ENCODE measurements at places on chromosomes 13 and 19.

DNA sequence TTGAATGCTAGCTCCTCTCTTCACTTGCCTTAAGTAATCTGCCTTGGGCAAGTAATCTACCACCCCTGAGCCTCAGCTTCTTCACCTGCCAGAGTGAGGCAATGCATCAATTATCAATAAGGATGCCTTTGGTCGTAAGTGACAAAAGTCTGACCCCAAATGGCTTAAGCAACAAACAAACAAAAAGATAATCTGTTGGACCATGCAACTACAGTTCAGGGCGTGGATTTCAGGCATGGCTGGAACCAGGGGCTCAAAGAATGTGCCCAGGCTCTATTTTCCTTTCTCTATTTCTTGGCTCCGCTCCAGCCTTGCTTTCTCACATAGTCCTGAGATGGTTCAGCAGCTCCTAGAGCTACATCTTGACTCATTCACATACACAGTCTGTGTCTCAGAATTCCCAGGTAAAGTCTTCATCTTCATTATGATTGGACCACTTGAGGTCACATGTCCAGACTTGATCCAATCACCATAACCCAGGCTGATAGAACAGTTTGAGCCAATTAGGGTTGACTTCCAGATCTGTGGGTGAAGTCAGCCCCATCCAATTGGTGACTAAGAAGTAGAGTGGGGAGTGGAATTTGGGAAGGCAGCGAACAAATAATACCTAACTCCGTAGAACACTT lies 29.6 kb downstream of the ACSBG2 start:
- H3K36me3 ChIP-seq: no peaks in the 10 kb centered on the region
- peaks cover 4% of the 10 kb centered on the region for H3K27me3 ChIP-seq
- no peak overlapping the region for H3K4me3 ChIP-seq
- DNase-seq: no peak
- H3K4me1 ChIP-seq: peaks cover 9% of the 10 kb centered on the region

- no peak overlapping the region for H3K27ac ChIP-seq
- no peak for DNase-seq
- no peaks in the 10 kb centered on the region for H3K36me3 ChIP-seq
Measured at GRCh38 chr13:20232556-20233277, 598 bp upstream of the GJB6 start.

DNA sequence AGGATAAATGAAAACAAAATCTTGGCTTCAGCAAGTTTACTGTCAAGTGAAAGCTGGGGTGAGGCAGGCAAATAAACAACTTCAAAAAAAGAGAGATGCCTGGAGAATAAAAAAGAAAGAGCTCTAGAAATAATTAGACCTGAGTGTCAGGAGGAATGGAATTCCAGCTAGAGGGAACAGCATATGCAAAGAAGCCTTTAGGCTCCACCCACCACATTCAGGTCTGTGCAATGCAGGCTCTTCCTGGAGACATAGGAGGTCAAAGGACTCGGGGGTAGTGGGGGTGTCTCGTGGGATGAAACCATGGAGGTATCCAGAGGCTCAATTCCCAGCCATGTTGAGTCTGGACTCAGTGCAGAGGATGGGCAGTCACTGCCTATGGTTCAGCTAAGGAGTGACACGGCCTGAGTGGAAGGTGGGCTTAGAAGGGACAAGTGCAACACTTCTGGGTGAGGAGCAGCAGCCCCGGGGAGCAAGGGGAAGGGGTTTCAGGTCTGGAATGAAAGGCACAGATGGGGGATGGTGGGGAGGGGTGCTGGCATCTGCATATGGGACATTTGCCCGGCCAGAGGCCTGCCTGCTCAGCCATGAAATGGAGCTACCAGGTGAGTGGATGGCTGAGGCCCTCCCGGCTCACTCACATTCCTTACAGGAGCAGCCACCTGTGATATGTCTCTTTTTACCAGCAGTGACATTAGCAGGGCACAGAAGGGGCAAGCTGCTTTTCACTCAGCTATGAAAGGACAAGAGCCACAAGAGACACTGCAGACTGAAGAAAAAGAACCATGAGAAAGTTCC lies 12.3 kb downstream of the LATS2 start:
- H3K27ac ChIP-seq: no peak overlapping the region
- no peak for DNase-seq
- no peak overlapping the region for H3K4me3 ChIP-seq

GRCh38 chr13:25231517-25231916 lies 55.8 kb downstream of the MTMR6 start:
- no peaks in the 10 kb centered on the region for H3K36me3 ChIP-seq
- no peaks in the 10 kb centered on the region for H3K4me1 ChIP-seq
- no peak overlapping the region for H3K27ac ChIP-seq
- no peak for DNase-seq

GRCh38 chr19:19403373-19403901 lies 2.0 kb upstream of the GATAD2A start:
- DNase-seq: no peak
- no peaks in the 10 kb centered on the region for H3K36me3 ChIP-seq

- no peak for DNase-seq
- H3K4me3 ChIP-seq: no peak overlapping the region
- no peak overlapping the region for H3K27ac ChIP-seq
- H3K27me3 ChIP-seq: peaks cover 8% of the 10 kb centered on the region
- H3K4me1 ChIP-seq: no peaks in the 10 kb centered on the region
Measured at GRCh38 chr13:94470126-94470525, 9.4 kb downstream of the DCT start.

DNA sequence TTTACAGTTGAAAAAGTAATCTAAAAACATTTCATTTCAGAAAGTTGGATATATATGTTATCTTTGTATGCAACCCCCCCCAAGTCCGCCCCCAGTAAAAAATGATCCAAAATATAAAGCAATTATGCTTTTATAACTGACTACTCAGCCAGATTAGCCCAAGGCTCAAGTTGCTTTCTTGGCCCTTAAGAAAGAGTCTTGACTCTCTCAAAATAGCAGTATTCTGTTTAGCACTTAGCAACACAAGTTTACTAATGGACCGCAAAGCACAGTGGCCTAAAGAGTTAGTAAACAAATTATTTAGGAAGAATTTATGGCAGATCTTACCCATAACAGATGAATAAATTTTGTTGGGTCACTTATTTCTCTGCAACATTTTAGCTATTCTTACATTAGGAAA lies 86.9 kb downstream of the ELF1 start:
- peaks cover 4% of the 10 kb centered on the region for H3K27me3 ChIP-seq
- peaks cover 29% of the 10 kb centered on the region for H3K4me1 ChIP-seq
- DNase-seq: no peak
- H3K27ac ChIP-seq: no peak overlapping the region
- no peak overlapping the region for H3K4me3 ChIP-seq

DNA sequence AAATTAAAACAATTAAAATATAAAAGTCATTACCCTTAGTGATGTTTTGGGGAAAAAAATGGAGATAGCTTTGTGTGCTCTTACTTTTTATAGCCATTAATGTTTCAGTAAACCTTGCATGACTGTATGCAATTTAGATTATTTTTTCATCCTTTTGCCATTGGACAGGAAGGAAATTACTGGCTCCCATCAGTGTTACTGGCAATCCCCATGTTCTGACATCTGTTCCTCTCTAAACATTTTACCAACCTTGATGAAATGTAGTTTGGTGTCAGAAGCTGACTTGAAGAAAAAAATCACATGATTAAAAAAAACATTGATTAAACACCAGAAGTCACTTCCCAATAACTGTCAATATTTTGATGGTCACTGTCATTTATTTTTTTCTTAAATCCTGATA lies 52.3 kb upstream of the ZNF536 start:
- peaks cover 6% of the 10 kb centered on the region for H3K27me3 ChIP-seq
- no peak overlapping the region for H3K27ac ChIP-seq
- H3K4me3 ChIP-seq: no peak overlapping the region
- no peak for DNase-seq
- H3K36me3 ChIP-seq: no peaks in the 10 kb centered on the region

- H3K36me3 ChIP-seq: no peaks in the 10 kb centered on the region
- H3K27ac ChIP-seq: no peak overlapping the region
- no peaks in the 10 kb centered on the region for H3K27me3 ChIP-seq
- no peak overlapping the region for H3K4me3 ChIP-seq
- DNase-seq: no peak
Measured at GRCh38 chr13:97440598-97441170, 6.7 kb downstream of the RAP2A start.

DNA sequence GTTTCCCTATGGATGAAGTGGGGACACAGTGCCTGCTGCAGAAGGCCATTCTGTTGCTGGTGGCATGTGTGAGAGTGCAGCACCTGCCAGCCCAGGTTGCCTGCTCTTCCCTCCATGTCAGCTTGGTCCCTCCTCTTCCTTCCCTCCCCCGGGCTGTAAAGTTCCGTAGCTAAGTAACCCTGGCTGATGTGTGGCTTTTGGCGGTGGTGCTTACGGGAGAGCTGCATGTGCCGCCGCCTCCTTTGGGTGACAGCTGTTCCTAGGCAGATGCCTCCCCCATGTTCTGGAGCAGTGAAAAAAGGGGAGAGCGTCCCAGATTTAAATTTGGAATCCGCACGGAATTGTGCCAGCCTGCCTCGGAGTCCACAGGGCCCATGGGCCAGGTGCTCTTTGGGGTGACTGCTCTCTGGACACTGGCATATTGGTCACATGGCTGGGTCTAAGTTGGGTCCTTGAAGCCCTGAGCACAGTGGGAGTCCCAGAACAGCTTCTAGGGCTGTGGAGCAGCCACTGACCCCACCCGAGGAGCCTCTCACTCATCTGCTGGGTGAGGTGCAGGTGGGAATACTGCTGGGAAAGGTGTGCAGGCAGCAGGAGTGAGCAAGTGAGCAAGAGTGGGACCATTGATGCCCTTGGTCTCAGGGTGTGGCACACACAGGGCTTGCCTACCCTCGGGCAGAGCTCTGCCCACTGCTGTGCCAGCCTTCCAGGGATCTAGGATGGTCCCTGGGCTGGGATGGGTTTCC lies 33.1 kb upstream of the ZNF536 start:
- DNase-seq: no peak
- H3K4me3 ChIP-seq: no peak overlapping the region
- no peaks in the 10 kb centered on the region for H3K4me1 ChIP-seq
- H3K36me3 ChIP-seq: no peaks in the 10 kb centered on the region

- H3K27ac ChIP-seq: no peak overlapping the region
- no peak for DNase-seq
- H3K27me3 ChIP-seq: no peaks in the 10 kb centered on the region
- peaks cover 42% of the 10 kb centered on the region for H3K36me3 ChIP-seq
- H3K4me1 ChIP-seq: peaks cover 14% of the 10 kb centered on the region
Measured at GRCh38 chr13:51740698-51741097, 63.3 kb downstream of the DHRS12 start.

GRCh38 chr19:38812841-38813320 lies at the start of gene LGALS4:
TSS of gene LGALS4 (minus strand) at chr19:38812945. CDS start at chr19:38812886, 59 bp downstream.
- no peak for DNase-seq
- no peak within 1 kb of the TSS for H3K4me3 ChIP-seq
- H3K27ac ChIP-seq: peak within 1 kb of the TSS; percentile 14
- peaks cover 2% of the 10 kb centered on the region for H3K27me3 ChIP-seq
- no peaks in the 10 kb centered on the region for H3K4me1 ChIP-seq

DNA sequence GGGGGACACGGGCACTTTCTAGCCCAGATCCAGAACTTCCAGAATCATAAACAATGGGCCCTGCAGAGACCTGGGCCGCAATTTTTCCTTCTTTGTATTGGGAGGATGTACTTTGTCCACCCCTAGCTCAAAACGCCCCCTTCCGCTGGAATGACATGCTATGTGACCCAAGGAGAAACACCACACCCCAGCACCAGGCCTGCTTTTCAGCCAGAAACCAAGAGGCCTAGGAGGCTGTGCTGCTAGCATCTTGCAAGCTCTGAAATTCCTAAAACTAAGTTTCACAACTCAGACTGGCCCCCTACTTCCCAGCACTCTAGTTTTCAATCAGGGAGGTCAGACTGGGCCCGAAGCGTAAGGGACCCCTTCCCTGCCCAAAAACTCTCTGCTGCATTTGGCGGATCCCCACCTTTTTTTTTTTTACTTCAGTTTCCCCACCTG lies 538 bp downstream of the LSM4 start:
- peak; percentile 20 for DNase-seq
- peak overlapping the region; percentile 85 for H3K4me3 ChIP-seq
- H3K27ac ChIP-seq: peak overlapping the region; percentile 97
- no peaks in the 10 kb centered on the region for H3K36me3 ChIP-seq
- peaks cover 58% of the 10 kb centered on the region for H3K4me1 ChIP-seq

DNA sequence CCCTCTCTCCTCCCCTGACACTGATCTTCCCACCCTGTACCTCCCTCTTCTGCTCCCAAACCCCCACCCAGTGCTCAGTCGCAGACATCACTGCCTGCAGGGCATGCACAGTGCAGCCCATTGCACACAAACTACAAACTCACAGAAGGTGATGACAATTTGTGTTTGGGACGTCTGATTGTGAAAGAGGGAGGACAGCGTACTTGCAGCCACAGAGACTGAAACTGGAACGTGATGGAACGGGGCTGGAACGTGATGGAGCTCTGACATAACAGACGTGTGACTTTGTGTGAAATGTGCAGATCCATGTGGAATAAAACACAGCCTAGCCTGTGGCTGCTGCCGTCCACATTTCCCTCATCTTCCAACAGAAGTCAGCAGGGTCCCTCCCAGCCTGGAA lies 57.3 kb upstream of the CEACAM8 start:
- H3K27ac ChIP-seq: no peak overlapping the region
- H3K4me1 ChIP-seq: no peaks in the 10 kb centered on the region
- H3K4me3 ChIP-seq: no peak overlapping the region
- no peaks in the 10 kb centered on the region for H3K36me3 ChIP-seq
- H3K27me3 ChIP-seq: peaks cover 4% of the 10 kb centered on the region
- no peak for DNase-seq

GRCh38 chr19:30074741-30075715 lies 133.0 kb downstream of the URI1 start:
- H3K4me1 ChIP-seq: no peaks in the 10 kb centered on the region
- H3K27ac ChIP-seq: no peak overlapping the region
- no peak overlapping the region for H3K4me3 ChIP-seq

DNA sequence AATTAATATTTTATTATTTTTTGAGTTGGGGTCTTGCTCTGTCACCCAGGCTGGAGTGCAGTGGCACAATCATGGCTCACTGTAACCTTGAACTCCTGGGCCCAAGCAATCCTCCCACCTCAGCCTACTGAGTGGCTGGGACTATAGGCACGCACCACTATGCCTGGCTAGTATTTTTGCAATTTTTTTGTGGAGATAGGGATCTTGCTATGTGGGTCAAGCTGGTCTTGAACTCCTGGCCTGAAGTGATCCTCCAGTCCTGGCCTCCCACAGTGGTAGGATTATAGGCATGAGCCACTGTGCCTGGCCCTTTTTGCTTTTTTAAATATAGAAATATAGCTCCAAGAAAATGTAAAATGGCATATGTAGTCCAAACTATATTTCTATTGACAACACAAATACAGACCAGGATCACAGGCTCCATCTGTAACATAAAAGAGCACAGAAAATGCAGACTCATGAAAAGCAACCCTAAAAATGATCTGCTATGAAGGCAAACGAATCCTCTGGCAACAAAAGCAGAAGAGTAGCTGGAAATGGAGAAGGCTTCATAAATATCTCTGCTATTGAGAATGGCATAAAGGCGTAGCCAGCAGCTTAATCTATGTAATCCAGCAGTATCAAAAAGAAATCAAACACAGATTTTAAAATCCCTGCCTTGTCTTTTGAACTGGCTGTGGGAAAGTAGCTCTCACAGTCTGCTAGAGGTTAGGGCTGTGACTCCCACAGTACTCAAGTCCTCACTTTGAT lies 200.6 kb downstream of the LHFPL6 start:
- H3K4me3 ChIP-seq: no peak overlapping the region
- H3K36me3 ChIP-seq: no peaks in the 10 kb centered on the region
- H3K27me3 ChIP-seq: no peaks in the 10 kb centered on the region
- no peaks in the 10 kb centered on the region for H3K4me1 ChIP-seq
- H3K27ac ChIP-seq: no peak overlapping the region

- H3K27me3 ChIP-seq: peaks cover 29% of the 10 kb centered on the region
- H3K4me3 ChIP-seq: no peak overlapping the region
- no peak overlapping the region for H3K27ac ChIP-seq
Measured at GRCh38 chr19:711254-711653, 2.5 kb downstream of the PALM start.
